ENCODE measurements at places on chromosomes 1 and 21.

DNA sequence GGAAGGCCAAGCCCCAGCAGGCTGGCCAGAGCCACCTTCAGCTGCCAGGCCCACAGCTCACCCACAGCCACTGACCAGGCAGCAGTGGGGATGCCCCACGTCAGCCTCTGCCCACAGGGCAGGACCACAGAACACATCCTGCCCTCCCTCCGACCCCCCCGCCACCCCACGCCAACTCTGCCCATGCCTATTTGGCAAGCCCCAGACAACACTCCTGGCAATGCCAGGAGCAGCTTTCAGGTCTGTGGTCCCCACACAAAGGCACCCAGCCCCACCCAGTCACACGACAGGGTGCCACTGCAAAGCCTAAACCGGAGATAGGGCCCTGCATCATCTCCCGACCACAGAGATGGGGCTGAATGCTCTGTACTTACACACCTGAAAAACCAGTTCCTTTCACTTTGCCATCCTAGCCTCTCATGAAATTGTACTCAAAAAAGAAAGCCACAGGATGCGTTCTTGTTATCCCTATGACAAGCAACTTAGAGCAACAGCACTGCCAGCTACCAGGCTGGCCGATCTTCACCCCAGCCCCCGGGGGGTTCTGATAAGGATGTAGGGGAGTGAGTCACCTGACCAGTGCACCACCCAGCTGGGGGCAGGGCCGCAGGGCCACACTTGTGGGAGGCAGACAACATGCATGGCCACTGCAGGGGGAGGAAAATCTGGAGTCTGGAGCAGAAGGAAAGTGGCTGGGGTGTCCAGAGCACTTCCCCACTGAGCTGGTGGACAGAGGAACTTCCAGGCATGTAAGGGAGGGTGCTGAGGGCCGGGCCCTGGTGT, 36.2 kb downstream of the UBE2G2 start:
- DNase-seq: no peak

DNA sequence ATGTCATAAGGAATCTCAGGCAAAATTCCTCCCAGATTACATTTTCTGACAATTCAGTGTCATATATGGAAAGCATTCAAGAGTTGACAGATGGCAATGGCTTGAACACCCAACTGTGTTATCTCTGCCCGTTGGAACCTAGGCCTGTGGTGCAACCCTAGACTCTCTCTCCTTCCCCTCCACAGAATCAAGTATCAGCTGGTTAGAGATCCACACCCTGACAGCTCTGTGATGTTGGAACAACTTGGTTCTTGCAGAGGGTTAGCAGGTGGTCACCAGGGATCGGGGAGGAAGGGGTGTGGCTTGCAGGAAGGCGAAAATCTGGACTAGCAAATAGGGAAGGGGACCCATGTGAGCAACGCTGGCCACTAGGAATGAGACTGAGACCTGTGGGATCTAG, 26.3 kb downstream of the PCSK9 start:
- DNase-seq: no peak

GRCh38 chr1:248841702-248842395, 3.8 kb downstream of the ZNF672 start:
- DNase-seq: no peak

GRCh38 chr21:35298757-35299156, 249.7 kb upstream of the RUNX1 start:
- DNase-seq: no peak

Data from stomach (tissue), 19 donors.